ENCODE measurements at places on chromosomes 2 and 18. TPM values are rescaled to one million over a fixed set of nuclear protein-coding genes. Genes with fewer than 3 reads are reported as not detected.
A peak's percentile ranks its signal among the peaks of the same experiment; 100 is the strongest.

- H3K27me3 ChIP-seq = no peaks in the 10 kb centered on the region
- DNase-seq = no peak
- H3K36me3 ChIP-seq = no peaks in the 10 kb centered on the region
- H3K4me3 ChIP-seq = no peak overlapping the region
- no peak overlapping the region for H3K27ac ChIP-seq
- H3K4me1 ChIP-seq = no peaks in the 10 kb centered on the region
These were observed 58.7 kb upstream of the GAREM2 start for GRCh38 chr2:26114151-26114550.

- no peaks in the 10 kb centered on the region for H3K4me1 ChIP-seq
- no peak overlapping the region for H3K27ac ChIP-seq
- H3K36me3 ChIP-seq = no peaks in the 10 kb centered on the region
- DNase-seq = no peak
These were observed 2089.7 kb upstream of the CELF4 start for GRCh38 chr18:39655341-39655740.

GRCh38 chr2:70104231-70105111 is 17.2 kb downstream of the PCBP1 start:
- H3K27me3 ChIP-seq = no peaks in the 10 kb centered on the region
- H3K36me3 ChIP-seq = no peaks in the 10 kb centered on the region
- DNase-seq = no peak
- peaks cover 3% of the 10 kb centered on the region for H3K4me1 ChIP-seq
- H3K27ac ChIP-seq = peak overlapping the region; percentile 79

DNA sequence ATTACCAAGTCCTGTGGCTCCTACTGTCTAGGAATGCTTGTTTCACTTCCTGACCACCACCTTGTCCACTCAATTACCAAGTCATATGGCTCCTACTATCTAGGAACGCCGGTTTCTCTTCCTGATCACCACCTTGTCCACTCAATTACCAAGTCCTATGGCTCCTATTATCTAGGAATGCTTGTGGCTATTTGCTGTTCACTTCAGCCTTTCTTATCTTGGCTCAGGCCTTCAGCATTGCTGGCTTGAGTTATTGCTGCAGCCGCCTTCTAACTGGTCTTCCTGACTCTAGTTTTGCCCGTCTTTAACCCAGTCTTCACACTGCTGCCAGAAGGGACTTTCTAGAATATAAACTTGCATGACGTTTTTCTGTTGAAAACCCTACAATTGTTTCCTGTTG is 82.5 kb upstream of the GAREM1 start:
- H3K27ac ChIP-seq = peak overlapping the region; percentile 39
- H3K4me1 ChIP-seq = no peaks in the 10 kb centered on the region
- H3K36me3 ChIP-seq = no peaks in the 10 kb centered on the region
- H3K27me3 ChIP-seq = no peaks in the 10 kb centered on the region
- no peak overlapping the region for H3K4me3 ChIP-seq

DNA sequence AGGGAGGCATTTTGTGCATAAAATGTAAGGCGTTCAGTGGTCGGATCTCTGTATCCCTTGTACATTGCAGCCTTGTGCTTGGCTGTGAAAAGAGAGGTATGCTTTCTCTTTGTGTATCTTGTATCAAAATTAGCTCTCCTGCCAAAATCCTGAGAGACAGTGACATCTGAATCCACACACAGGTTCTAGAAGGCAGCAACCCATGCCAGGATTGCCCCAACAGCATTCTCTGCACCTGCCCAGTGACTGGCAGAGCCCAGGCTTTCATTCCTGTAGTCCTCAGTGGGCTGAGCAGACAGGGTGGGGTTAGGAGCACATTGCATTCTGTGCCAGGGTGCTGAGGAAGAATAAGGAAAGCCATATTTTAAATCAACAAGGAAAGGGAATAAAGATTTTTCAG is 740.3 kb upstream of the RAB6C start:
- no peaks in the 10 kb centered on the region for H3K27me3 ChIP-seq
- no peak for DNase-seq
- H3K4me1 ChIP-seq = no peaks in the 10 kb centered on the region
- no peak overlapping the region for H3K27ac ChIP-seq
- no peaks in the 10 kb centered on the region for H3K36me3 ChIP-seq
- no peak overlapping the region for H3K4me3 ChIP-seq

DNA sequence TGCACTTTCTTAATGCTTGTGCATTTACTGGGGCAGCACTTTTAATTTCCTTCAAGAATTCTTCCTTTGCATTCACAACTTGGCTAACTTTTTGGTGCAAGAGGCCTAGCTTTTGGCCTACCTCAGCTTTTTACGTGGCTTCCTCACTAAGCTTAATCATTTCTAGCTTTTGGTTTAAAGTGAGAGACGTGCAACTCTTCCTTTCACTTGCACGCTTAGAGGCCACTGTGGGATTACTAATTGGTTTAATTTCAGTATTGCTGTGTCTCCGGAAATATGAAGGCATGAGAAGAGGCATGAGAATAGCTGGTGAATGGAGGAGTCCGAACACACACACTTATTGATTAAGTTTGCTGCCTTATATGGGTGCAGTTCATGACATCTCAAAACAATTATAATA is 354.1 kb downstream of the DLGAP1 start:
- no peaks in the 10 kb centered on the region for H3K27me3 ChIP-seq
- no peak overlapping the region for H3K27ac ChIP-seq
- no peak overlapping the region for H3K4me3 ChIP-seq
- DNase-seq = no peak
- no peaks in the 10 kb centered on the region for H3K4me1 ChIP-seq

GRCh38 chr2:147222506-147222905 is 622.3 kb upstream of the ACVR2A start:
- no peak overlapping the region for H3K4me3 ChIP-seq
- H3K27ac ChIP-seq = no peak overlapping the region
- no peak for DNase-seq
- no peaks in the 10 kb centered on the region for H3K27me3 ChIP-seq
- H3K36me3 ChIP-seq = no peaks in the 10 kb centered on the region

DNA sequence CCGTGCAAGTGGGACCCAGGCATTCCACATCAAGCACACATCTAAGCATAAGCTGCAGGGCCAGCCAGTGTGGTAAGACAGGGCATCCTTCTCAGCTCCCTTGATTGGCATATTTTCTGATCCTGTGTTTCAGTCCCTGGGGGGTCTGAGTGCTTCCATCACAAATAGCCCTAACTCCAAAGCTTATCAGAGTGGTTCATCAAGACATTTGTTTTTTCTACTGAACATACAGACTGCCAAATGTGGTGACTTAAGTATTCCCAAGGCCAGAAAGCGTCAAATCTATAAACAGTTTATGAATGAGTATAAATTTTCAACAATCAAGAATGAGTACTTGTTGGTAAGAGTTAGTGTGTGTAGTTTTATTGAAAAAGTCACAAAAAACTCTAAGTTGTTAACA is 18.8 kb downstream of the SPRED2 start:
- no peaks in the 10 kb centered on the region for H3K27me3 ChIP-seq
- no peak for DNase-seq
- H3K27ac ChIP-seq = no peak overlapping the region
- no peak overlapping the region for H3K4me3 ChIP-seq

GRCh38 chr2:131419441-131419840 is 55.5 kb upstream of the RAB6D start:
- no peak overlapping the region for H3K27ac ChIP-seq
- no peak for DNase-seq
- H3K4me1 ChIP-seq = no peaks in the 10 kb centered on the region
- H3K36me3 ChIP-seq = no peaks in the 10 kb centered on the region
- no peak overlapping the region for H3K4me3 ChIP-seq

DNA sequence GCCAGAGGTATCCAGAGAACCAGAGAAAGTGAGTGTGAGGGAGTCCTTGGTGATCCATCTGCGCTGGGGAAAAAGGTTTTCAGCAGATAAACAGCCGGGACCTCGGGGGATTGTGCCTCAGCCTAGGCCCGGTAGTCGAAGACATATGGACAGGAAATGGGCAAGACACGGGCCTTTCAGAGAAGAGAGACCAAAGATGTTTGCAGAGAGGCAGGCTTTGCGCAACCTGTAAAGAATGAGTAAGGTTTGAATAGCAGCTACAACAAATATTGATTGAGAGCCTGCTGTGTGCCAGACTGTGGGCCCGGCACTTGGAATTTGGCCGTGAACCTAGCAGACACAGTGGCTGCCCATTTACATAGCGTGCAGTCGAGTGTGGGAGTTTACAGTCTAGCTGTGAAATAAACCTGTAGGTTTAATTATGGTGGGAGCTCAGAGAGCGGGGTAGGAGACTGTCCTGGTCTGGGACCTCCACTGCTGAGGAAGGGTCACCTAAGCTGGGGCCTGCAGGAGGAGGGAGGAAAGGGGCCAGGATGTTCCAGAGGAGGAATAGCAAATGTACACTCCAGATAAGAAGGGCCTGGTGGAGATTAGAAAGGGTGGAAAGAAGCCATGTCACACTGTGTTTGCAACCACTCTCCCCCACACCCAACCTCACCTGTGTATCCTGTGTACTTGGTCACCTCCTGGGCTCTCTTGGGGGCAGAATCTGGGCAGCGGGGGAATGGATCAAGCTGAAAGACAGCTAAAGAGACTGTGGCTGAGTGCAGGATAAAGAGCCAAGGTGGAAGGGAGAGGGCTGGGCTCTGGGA is 3.0 kb downstream of the SH2D6 start:
- DNase-seq = peak; percentile 88
- H3K27me3 ChIP-seq = no peaks in the 10 kb centered on the region
- H3K36me3 ChIP-seq = no peaks in the 10 kb centered on the region
- H3K27ac ChIP-seq = peak overlapping the region; percentile 90

DNA sequence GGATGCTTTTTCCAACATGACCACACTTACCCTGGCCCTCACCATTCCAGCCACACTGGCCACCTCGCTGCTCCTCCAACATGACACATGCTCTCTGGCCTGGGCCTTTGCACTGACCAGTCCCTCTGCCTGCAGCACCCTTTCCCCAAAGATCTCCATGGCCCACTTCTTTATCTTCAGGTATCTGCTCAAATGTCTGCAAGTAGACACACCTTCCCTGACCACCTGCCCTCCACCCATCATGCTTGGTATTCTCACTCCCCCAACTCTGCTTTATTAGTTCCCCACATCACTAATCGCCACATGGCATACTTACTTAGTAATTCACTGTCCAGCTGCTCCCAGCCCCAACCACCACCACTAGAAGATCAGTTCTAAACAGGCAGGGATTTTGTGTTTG is 214.2 kb downstream of the BCL11A start:
- H3K36me3 ChIP-seq = no peaks in the 10 kb centered on the region
- no peak for DNase-seq
- H3K4me3 ChIP-seq = no peak overlapping the region
- no peak overlapping the region for H3K27ac ChIP-seq
- no peaks in the 10 kb centered on the region for H3K4me1 ChIP-seq

DNA sequence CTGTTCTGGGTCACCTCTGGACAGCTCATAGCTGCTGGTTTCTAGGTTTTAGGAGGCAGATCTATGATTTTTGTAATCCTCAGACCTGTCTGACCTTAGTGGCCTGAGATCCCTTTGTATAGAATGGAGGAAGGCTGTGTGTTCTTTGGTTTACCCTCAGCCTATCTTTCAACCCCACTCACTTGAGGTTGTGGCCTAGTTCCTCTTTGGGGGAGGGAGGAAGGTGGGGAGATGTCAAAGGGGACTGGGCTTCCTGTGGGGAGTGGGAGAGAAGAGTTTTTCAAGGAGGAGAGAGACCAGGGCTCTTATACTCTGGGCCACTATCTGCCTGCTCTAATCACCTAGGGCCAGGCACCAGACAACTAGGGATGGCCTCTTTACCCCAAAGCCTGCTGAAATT is 28.5 kb downstream of the SEMA4F start:
- DNase-seq = no peak
- no peaks in the 10 kb centered on the region for H3K27me3 ChIP-seq
- H3K27ac ChIP-seq = no peak overlapping the region
- H3K4me3 ChIP-seq = no peak overlapping the region

GRCh38 chr18:55787536-55788073 is 199.6 kb upstream of the TCF4 start:
- no peak overlapping the region for H3K27ac ChIP-seq
- H3K4me1 ChIP-seq = no peaks in the 10 kb centered on the region

DNA sequence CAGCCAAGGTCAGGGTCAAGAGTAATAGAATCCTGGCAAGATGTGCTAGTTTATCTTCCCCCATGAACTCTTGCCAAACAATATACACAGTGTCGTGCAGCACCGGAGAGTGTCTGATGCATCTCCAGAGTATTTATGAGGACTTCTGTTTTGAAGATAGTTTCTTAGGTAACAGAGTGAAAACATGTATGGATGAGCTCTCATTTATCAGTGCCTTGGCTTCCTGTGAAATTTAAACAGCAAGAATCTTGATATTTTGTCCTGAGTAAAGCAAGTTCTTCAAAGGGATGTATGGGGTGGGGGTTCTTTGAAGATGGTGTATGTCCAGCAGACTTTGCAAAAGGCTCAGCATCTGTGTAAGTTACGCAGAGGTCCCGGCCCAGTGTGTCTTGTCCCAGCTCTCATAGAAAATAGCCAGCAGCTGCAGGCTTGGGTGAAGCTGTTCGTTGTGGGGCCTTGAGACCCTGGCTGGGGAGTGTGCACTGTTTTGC is 361.0 kb upstream of the NT5C1B start:
- no peaks in the 10 kb centered on the region for H3K27me3 ChIP-seq
- H3K27ac ChIP-seq = no peak overlapping the region
- H3K4me3 ChIP-seq = no peak overlapping the region
- no peaks in the 10 kb centered on the region for H3K36me3 ChIP-seq

DNA sequence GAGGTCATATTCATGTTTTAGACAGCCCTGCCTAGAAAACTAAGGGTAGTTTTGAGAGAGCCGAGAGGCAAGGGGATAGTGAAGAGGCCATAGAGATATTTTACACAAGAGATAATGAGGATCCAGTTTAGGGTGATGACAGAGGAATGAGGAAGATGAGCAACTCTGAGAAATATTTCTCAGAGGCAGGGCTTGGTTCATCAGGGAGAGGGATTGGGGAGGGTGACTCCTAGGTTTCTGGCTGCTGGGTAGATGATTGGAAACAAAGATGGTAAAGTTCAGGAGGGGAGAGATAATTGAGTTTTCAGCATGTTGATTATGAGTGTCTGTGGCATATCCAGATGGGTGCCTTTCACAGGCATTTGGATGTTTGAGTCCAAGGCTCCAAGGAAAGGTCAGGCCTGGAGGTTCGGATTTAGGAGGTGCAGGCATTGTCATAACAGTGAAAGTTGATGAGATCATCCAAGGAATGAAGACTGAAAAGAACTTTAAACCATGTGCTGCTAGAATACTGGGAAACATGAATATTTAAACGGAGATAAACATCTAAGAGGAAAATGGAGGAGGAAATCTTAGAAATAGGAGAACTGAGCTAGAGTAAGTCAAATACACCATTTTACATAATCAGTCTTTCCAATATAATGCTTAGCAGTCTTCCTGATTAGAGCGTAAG is 7.4 kb downstream of the MYL12B start:
- no peak overlapping the region for H3K4me3 ChIP-seq
- peak overlapping the region; percentile 37 for H3K27ac ChIP-seq
- DNase-seq = no peak
- H3K27me3 ChIP-seq = no peaks in the 10 kb centered on the region
- peaks cover 17% of the 10 kb centered on the region for H3K4me1 ChIP-seq

GRCh38 chr18:48018851-48019250 is 88.4 kb upstream of the SMAD2 start:
- no peak overlapping the region for H3K27ac ChIP-seq
- no peak overlapping the region for H3K4me3 ChIP-seq
- no peaks in the 10 kb centered on the region for H3K36me3 ChIP-seq
- no peaks in the 10 kb centered on the region for H3K4me1 ChIP-seq
- H3K27me3 ChIP-seq = no peaks in the 10 kb centered on the region

LGALSL gene
- 24.8 TPM for polyA plus RNA-seq

ERBB4 gene
- polyA plus RNA-seq = 0.04 TPM

NEB gene
- 16.1 TPM for polyA plus RNA-seq

FOXI3 gene
- polyA plus RNA-seq = not detected

MARCO gene
- 2.2 TPM for polyA plus RNA-seq

ALPI gene
- polyA plus RNA-seq = 261 TPM

CCL20 gene
- 9.7 TPM for polyA plus RNA-seq

SH3BP4 gene
- polyA plus RNA-seq = 5.1 TPM

AQP12A gene
- polyA plus RNA-seq = not detected

TTR gene
- 9.6 TPM for polyA plus RNA-seq

GPR75 gene
- polyA plus RNA-seq = not detected

L3MBTL4 gene
- 4.3 TPM for polyA plus RNA-seq

All from small intestine (tissue), 16 donors.